ENCODE measurements at places on chromosomes 5 and 9.
A peak's percentile ranks its signal among the peaks of the same experiment; 100 is the strongest.

GRCh38 chr5:55159763-55160492, at the start of gene GPX8:
Gene GPX8, plus strand, starts transcription at chr5:55160171. Its CDS starts 22 bp downstream, at chr5:55160193.
- peak; percentile 92 for DNase-seq

- DNase-seq = no peak
These were observed 2029.0 kb upstream of the WWC1 start for GRCh38 chr5:166262395-166262794.

GRCh38 chr9:132157347-132158116, 4.3 kb upstream of the NTNG2 start:
- no peak for DNase-seq

- DNase-seq = no peak
These were observed 167.7 kb upstream of the RASA1 start for GRCh38 chr5:87099968-87100367.

- DNase-seq = peak; percentile 76
These were observed 47.8 kb upstream of the PSD2 start for GRCh38 chr5:139747583-139748504.

- DNase-seq = peak; percentile 51
These were observed 122.7 kb upstream of the LMX1B start for GRCh38 chr9:126490871-126491567.

DNA sequence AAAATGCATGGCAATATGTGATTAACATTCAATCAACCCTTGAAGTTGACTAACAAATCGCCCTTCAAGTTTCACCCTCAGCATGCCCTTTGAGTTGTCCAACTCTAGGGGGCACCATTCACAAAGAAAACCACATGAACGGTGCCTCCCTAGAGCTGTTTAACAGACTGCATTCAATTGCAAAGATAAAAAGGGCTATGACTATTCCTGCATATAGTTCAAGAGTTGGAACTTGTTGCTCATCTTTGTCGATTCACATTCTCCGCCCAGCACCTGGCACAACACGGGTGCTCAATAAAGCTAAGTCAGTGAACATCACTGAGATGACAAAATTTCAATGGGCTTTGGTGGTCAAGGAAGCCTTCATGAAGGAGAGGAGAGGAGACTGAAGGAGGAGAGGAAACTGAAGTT, 69.6 kb upstream of the SLC30A5 start:
- DNase-seq = peak; percentile 58

DNA sequence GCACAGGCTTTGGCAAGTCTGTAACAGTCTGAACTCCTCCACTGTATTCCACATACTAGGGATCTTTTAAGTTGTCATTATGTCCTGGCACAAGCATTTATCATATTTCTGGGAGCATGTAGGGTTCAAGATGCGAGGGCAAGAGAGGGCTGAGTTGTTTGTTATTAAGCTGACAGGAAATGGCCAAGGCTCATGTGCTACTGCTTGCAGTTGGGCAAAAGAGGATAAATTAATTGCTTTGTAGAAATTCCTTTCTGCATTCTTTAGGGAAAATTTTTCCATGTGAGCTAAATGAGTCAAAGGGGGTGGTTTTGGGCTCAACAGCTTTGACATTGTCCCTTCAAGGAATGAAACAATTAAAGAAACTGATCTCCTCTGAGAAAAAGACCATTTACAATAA, 35.4 kb downstream of the DOCK8 start:
- DNase-seq = peak; percentile 72

GRCh38 chr5:112338681-112339337, 80.3 kb downstream of the EPB41L4A start:
- DNase-seq = peak; percentile 99

- DNase-seq = no peak
These were observed 141.9 kb downstream of the ACTBL2 start for GRCh38 chr5:57340681-57341080.

- no peak for DNase-seq
These were observed 20.7 kb downstream of the OR2S2 start for GRCh38 chr9:35937227-35937626.

DNA sequence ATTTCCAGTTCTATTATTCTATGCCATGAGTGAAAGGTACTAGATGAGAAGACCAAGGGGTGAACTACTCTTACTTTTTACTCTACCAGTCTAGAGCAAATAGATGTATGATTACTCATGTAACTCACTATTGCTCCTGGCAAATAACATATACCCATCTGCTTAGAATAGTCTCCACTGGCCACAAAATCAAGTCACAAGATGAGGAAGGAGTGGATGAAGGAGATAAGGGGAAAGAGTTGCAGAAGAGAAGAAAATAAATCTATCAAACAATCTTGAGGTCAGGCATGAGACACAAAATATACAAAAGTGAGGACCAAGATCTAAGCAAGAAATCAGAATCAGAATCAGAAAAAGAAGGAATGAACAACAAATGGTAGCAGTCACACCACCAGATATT, 13.7 kb upstream of the NR4A3 start:
- no peak for DNase-seq

DNA sequence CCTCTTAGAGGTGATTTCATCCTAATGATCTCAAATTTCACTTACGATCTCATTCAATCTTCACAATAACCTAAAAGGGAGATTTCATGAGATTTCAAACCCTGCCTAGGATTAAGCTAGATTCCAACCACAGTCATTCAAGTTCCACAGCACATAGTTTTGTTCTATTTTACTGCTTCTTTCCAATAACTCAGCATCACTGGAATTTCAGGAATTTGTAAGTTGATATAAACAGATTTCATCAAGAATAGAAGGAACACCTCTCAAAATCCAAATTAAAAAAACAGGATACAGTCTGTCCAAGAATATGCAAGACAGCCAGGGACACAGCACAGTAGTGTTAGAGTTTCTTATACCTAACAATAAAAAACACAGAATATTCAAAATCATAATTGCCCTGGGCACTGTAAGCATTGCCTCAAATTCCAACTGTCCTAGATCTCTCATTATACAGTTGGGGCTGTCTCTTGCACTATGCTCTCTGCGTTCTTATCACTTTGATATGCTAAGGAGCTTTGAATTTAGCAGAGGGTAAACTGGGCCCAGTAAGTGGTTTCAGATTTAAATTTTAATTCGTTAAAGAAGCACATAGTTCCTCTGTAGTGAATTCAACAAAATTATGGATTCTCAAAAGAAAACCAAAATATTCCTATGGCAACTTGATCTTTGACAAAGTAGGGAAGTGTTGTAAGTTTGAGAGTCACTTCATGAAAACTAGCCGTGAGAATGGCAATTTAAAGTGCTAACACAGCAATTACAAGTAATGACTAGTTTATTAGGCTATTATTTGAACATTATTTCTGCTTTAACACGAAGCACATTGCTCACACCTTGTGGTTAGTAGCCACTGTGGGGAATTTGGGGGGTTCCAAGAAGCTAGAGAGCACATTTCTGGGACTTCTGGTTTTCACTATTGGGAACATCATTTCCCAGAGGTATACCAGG, 478.6 kb upstream of the C9orf72 start:
- DNase-seq = peak; percentile 65

- DNase-seq = peak; percentile 44
These were observed 56.8 kb downstream of the PTPDC1 start for GRCh38 chr9:94140791-94141790.

- no peak for DNase-seq
These were observed 8.5 kb downstream of the CDX1 start for GRCh38 chr5:150175076-150175475.

- DNase-seq = peak; percentile 14
These were observed 56.3 kb downstream of the SLF1 start for GRCh38 chr5:94674490-94675382.

DNA sequence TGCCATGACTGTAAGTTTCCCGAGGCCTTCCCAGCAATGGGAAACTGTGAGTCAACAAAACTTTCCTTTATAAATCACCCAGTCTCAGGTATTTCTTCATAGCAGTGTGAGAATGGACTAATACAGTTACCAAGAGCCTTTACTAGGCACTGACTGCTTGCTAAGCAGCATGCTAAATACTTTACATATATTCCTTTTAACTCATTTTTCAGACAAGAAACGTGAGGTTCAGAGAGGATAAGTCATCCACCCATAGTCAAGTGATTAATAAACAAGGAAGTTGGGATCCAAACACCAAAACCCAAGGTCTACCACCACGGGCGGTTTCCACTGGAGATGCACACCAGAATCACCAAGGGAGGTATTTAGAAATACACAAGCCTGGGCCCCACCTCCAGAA, 50.8 kb downstream of the GABBR2 start:
- DNase-seq = peak; percentile 12

DNA sequence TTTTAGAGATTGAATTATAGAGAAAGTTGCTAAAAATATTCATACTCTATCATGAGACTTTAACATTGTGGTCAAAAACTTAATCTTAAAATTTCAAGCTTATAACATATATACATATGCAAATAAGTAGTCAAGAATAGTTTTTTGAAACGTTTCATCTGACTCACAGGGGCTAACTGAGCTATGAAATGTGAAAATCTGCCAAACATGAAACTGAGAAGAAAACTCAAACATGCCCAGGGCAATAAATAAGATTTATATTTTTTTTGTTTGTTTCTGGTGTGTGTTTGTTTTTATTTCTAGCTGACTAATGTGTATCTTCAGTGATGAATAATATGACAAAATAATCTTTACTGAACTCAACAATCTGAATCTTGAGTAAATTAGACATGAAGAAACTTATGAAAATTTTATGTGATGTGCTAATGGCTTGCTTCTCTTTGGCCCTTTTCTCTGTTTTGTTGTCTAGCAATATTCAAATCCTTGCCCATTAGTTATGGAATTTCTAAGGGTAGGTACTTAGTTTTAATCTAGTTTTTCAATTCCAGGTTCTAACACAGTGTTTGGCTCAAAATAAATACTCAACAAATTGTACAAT, 99.9 kb downstream of the FAM174A start:
- DNase-seq = no peak

DNA sequence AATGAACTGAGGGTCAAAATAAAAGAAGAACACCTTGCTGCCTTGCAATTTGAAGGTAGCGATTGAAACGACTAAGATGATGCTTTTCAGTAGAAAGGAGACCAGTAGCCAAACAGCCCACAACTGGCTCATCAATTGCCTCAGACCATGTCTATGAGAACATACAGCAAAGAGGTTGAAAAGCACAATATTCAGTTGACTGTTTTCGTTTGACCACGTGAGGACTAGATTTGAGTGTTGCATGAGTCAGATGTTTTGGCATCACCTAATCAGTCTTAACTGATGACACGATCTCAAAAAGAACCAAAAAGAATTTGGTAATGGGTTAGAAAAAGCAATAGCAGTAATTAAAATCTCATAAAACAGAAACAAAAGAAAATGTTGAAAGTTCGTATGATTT, 82.7 kb upstream of the IL7R start:
- no peak for DNase-seq

DNA sequence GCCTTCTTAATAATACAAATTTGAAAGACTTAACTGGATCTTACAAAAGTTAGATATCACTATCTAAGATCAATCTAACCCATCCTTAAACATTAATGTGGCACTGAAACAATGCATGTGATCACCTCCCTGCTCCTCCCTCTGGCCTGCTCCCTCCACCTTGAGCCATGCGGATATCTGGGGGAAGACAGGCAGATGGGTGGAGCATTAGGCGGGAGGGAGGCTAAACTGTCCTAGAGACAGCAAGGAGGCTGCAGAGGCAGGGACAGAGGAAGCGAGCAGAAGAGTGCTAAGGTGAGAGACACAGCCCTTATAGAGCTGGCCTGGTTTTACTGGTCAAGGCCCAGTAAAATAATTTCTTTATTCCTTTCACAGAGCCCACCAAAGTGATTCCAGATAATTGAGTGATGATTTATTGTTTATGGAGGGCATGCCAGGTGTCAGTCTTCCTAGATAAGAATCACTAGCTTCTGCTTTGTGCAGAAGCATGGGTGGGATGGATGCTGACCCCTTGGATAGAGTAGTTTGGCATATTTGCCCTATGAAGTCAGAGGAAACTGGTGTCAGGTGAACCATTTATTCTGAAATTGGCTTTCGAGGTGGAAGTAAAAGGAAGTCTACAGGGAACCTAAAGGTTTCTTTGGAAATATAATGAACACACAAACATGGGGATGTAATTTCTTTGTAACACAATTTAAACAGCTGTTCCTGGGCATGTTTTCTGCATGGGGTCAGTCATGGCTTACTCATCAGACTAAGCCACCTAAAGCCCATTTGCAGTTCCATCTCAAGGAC, 188.3 kb downstream of the GNAQ start:
- DNase-seq = no peak

DNA sequence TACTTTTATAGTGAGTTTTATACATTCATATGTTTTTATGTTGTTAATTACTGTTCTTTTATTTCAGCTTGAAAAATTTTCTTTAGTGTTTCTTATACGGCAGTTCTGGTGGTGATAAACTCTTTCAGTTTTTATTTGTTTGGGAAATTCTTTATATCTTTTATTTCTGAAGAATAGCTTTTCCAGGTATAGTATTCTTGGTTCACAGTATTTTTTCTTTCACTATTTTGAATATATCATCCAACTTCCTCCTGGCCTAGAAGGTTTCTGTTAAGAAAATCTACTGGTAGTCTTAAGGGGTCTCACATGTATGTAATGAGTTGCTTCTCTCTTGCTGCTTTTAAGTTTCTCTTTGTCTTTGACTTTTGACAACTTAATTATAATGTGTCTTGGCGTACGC, 79.4 kb downstream of the NXNL2 start:
- DNase-seq = no peak

DNA sequence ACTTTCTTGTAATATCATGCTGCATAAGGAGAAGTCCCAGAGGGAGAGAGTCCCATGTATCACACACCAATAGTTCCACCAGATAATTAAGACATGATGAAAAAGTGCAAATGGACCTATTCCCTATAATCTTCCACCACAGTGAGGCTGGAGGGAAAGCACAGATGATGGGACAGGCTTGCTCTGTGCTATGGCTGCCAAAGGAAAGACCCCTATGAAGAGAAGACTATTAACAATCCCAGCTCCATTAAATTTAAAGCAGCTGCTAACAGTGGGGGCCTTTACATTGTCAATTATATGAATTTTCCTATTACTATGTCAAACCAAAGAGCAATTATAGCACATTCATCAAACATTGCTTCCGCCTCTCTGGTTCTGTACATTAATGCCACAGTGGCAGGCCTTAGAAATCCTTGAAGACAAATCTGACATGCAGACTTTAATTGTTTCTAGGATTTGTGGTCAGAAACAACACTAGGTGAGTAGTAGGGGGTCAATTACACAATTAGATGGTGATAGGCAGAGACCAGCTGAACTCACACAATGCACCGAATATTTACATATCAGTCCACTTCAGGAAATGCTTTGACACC, 551.3 kb downstream of the TLE1 start:
- no peak for DNase-seq

GRCh38 chr5:146284016-146284415, 54.6 kb upstream of the POU4F3 start:
- DNase-seq = no peak

DNA sequence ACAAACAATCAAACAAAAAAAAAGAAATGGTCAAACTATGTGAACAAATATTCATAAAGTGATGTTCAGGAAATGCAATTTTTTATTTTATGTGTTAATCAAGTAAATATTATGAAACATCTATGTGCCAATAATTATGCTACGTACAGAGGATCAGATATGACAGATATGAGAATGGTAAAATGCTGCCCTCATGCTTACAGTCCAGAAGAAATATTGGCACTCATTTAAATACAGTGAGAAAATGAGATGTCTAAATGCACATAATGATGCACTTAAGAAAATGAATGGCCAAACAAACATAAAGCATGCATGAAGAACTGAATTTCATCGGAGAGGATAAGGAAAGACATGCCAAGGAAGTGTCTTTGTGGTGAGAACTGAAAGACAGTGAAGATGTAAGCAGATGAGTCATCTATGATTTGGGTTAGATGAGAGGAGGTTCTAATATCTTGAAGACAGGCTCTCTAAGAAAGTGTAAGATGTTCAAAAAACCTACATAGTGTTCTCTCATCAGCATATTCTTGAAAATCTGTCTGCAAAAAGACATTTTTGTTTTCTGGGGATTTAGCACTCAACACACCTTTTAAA, 1231.1 kb upstream of the ACO1 start:
- DNase-seq = no peak

All from renal cortical epithelial cell (primary cell).